Osteocyte (in vitro differentiated cells): ENCODE measurements at places on chromosomes 13 and 19. TPM values are rescaled to one million over a fixed set of nuclear protein-coding genes. Genes with fewer than 3 reads are reported as not detected.

Gene KLHL1
- not detected in 2 replicates for total RNA-seq

Gene PSG11
- not detected in 2 replicates for total RNA-seq

Gene CRX
- not detected in 2 replicates for total RNA-seq

Gene PSENEN
- total RNA-seq = 71.4 and 72.6 TPM in 2 replicates

Gene ZNF766
- 20.2 and 20.3 TPM in 2 replicates for total RNA-seq

Gene FBN3
- total RNA-seq = 0.19 and 0.42 TPM in 2 replicates

Gene ZNF77
- 4.0 and 4.9 TPM in 2 replicates for total RNA-seq

Gene SYCN
- total RNA-seq = not detected in 2 replicates

Gene MISP3
- 1.8 and 2.1 TPM in 2 replicates for total RNA-seq

Gene NTN5
- 1.3 and 1.7 TPM in 2 replicates for total RNA-seq

Gene TBXA2R
- 0.30 TPM in 1 of 2 replicates, not detected in the other for total RNA-seq

Gene FFAR3
- not detected in 2 replicates for total RNA-seq

Gene SMIM24
- total RNA-seq = not detected in 2 replicates
